IMR-90 (cell line): ENCODE measurements at places on chromosomes 7 and 10.

GRCh38 chr10:100934084-100934659 is 21.4 kb downstream of the SLF2 start:
- DNase-seq, result no peak

GRCh38 chr7:158166386-158167340 is 421.0 kb downstream of the PTPRN2 start:
- DNase-seq, result no peak

- DNase-seq, result no peak
These were observed 18.7 kb downstream of the GRID1 start for GRCh38 chr10:86347856-86348255.

GRCh38 chr10:129865960-129866359 is 98.1 kb downstream of the EBF3 start:
- no peak for DNase-seq

GRCh38 chr10:52128056-52128683 is 185.9 kb upstream of the DKK1 start:
- no peak for DNase-seq

DNA sequence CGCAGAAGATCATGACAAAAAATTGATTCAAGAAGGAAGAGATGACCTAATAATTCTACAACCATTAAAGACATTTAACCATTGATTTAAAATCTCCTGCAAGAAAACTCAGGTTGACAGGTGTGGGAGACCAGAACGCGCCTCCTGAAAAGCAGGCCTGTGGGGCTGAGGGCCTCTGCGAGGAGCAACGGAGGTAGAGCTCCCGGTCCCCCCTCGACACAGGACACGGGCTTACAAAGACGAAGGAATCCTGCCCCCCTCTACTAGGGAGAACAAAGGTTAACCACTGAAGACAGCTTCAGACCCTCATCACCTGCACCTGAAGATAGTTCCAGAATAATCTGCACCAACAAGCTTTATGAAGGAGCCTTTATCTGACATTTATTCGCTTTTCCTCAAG is 55.9 kb upstream of the INPP5A start:
- no peak for DNase-seq

DNA sequence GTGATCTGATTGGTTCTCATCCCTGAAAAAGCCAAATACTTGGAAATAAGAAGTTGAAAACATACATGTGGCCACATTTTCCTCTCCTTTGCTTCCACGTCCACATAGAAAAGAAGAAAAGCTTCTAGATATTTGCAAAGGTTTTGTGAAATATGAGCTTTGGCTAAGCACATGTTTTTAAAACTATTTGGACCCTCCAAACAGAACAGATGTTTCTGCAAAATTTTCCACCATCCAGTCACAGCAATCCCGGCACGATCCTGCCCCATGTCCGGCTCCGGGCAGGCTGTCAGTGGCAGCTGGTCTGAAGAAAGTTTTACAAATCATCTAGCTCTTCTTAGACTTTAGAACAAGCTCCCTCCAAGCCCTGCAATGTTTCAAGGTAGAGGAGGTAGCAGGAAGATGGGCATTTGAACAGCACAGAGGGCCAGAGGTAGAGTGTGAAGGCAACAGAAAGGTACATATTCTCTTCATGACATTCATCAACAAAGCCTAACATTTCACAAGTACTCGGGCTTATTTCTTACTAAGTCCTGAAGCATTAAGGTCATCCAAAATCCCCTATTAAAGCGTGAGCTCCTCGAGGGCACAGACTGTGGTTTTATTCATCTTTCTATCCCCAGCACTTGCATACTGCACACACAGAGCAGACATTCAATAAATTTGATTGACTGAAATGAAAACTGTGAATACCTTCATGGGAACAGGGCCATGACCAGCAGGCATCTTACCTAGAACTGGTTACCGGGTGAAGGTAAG is 110.1 kb downstream of the JAZF1 start:
- no peak for DNase-seq

DNA sequence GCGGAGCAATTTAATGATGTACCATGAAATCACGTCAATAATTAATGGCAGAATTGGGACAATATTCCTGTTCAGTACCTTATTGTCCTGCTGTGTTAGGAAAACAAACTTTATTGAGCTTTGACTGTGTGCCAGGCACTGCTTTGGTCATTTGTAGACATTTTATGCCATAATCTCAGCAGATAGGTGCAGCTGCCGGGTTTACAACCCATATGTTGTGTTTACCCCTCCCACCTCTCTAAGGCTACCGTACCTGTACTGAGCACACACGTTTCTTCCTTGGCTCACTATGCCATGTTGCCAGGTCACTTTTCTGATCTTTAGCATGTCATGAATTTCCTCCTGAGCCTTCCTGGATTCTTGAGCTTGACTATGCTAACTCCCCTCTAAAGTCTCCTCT is 422.2 kb downstream of the PHTF2 start:
- DNase-seq, result no peak

DNA sequence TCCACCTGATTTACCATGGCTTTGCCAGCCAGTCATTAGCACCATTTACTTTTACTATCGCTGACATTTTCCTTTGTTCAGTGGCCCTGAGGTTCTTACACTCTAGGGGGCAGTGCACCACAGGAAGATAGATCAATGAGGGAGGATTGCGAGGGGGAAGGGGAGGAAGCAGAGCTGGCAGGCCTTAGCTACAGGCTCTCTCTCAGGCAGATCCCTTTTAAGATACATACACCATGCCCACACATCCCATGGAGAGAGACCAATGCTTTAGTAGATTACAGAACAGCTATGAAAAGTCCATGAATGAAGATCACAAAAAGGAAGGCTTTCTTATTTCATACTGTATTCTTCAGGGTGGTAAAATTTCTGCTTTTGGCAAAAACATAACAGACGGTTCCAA is 47.4 kb downstream of the DENND11 start:
- DNase-seq, result peak; percentile 69

DNA sequence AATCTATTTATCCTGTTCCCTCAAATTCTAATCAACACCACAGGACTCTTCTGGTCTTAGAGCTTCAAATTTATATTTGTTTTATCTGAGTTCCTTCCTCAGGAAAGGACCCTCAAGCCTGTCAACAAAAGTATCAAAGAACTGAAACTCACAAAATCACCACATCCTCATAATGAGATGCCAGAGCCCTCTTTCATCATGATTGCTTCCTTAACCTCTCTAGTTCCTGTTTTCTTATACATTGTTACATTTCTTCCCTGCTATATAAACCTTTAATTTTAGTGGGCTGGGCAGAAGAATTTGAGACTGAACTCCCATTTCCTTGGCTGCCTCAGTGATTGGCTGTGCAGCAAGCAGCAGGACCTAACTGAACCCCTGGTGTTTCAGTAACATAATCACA is 189.7 kb downstream of the ZNF248 start:
- DNase-seq, result no peak

- no peak for DNase-seq
These were observed 17.0 kb upstream of the ORAI2 start for GRCh38 chr7:102416406-102416805.

GRCh38 chr7:144818511-144818910 is 17.3 kb downstream of the TPK1 start:
- no peak for DNase-seq

DNA sequence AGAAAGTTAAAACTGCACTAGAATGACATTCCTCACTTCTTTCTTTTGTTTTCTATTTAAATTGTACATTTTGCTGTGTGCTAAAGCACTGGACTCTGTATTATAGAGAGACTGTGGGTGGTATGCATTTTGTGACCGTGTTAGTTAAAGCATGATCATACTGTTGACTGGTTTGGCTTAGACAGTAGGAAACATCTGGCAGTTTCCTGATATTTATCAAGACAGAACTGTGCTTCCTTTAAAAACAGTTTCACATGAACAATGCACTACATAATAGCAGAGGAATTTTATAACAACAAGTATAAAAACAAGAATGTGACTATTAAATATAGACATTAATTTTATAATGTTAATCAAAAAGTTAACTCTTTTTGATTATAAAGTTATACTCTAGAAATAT is 23.1 kb downstream of the GNG11 start:
- peak; percentile 38 for DNase-seq

DNA sequence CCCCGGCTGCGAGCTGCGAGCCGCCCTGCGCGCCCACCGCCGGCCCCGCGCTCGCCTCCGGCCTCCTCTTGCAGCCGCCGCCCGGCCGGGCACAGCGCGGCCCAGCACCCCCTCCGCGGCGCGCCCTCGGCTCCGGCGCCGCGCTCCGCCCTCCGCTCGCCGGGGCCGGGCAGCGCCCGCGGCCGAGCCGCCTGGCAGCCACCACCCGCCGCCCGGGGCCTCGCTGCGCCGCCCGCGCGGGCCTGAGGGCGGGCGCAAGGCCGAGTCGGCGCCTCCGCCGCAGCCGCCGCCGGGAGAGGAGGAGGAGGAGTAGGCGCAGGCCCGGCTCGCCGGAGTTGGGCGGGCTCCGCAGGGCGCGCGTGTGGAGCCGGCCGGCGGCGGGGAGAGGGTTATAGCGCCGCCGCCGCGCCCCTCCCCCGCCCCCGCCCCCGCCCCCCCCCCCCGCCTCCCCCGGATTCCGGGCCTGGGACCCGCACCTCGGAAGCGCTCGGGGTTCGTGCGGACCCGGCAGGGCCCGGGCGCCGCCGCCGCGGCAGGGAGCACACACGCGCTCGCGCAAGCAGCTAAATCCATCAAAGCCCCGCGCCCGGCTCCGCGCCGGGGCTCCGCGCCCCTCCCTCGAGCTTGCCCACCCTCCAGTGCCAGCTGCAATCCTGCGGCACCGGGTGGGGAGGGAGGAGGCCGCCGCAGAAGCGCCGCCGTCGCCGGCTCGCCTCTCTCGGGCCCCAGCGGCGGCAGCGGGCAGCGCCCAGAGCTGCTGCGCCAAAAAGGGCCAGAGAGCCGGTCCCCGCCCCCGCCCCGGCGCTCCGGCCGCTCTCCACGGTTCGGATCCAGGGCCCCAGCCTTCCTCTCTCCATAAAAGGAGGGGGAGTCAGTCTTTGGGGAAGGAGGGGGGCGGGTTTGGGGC is at the start of gene PDGFA:
Gene PDGFA (minus strand): TSS at position 363 of the 907 bp plus-strand sequence. CDS start 845 bp downstream, outside the sequence.
- peak; percentile 39 for DNase-seq

- DNase-seq, result no peak
These were observed 5.3 kb upstream of the EBF3 start for GRCh38 chr10:129969184-129969910.

- no peak for DNase-seq
These were observed 718.5 kb downstream of the AUTS2 start for GRCh38 chr7:70316745-70317144.

- DNase-seq, result no peak
These were observed 9.6 kb downstream of the PRF1 start for GRCh38 chr10:70592746-70593512.

DNA sequence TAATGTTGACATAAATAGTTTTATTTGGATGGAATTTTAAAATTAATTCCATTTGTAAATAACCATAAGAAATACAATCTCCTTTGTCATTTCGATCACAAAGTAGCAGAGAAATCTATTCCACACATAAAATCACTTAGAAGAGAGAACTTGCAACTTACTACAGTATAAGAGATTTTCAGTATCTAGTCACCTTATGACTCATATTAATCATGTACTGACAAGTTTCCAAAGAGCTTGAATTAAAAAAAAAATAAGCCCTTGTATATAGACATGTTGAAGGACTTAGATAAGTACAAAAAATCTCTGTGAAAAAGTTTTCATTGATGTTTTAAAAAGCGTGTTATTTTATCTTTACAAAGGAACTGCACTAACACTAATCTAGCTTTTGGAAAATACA is 207.1 kb upstream of the ETV1 start:
- peak; percentile 12 for DNase-seq

- DNase-seq, result peak; percentile 40
These were observed 699.9 kb downstream of the INHBA start for GRCh38 chr7:41002741-41003610.

GRCh38 chr7:38367301-38367890 is 94.0 kb upstream of the TARP start:
- no peak for DNase-seq

GRCh38 chr7:74542558-74543117 is 88.9 kb downstream of the GTF2IRD1 start:
- DNase-seq, result no peak

DNA sequence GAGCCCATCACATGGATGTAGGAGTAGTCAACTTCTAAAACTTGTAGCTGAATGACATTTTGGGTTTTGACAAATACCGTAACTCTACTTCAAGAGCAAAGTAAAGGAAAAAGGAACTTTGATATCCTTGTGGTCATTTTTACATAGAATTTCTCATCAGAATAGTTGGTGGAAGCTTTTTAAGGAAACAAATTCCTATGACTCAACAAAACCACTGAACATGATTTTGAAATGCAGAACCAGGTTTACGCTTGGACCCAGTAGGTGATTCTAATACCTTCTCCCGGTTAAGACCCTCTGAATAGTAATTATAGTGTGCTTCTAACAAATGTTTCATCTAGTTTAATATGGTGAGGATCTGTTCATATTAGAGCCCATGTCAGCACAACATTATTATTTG is 307.8 kb downstream of the GPR37 start:
- peak; percentile 70 for DNase-seq

DNA sequence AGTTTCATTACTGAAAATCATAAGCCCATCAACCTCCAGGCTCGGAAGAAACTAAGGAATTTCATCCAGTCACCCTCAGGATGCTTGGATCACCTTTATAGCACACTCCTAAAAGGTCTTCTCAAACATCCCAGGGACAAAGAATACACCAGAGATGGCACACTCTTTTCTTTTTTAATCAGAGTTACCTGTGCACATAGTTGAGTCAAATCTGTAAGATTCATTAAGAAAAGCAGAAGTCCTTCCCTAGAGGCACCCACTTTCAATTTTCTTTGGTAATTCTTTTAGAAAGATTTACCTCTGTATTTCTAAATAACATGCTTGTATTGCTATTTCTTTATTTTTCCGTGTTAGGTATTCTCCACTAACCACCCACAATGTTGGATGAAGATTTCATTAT is 50.6 kb upstream of the IL6 start:
- DNase-seq, result no peak

DNA sequence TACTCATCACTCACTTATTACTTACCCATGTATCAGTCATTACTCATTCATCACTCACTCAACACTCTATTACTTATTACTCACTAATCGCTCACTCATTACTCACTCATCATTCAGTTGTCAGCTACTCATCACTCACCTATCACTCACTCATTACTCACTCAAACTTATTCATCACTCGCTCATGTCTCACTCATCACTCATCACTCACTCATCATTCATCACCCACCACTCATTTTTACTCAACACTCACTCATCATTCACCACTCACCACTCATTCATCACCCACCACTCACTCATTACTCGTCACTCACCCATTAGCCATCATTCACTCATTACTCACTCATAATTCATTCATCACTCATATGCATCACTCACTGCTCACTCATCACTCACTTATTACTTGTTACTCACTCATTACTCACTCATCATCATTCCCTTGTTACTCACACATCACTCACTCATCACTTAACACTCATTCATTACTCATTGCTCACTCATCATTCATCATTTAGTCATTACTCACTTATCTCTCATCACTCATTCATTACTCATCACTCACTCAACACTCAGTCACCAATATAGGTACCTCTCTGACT is 237.9 kb downstream of the ADARB2 start:
- no peak for DNase-seq
